ENCODE measurements at places on chromosomes 1 and 21.

DNA sequence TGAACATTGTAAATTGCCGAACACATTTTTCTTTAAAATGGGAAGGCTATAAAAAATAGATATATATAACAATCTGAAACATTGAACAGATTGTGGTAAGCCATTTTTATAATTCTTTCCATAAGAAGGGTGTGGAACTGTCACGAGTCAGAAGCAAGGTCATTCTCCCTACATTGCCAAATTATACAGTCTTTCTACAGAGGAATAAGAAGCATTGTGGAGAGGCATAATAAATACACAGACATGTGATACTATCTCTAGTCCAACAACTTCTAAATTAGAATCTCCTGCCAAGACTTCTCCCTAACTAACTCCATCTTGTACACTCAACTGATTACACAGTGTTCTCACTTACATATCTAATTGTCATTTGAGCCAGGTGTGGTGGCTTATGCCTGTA lies 227.9 kb downstream of the CENPF start:
- no peak for DNase-seq

DNA sequence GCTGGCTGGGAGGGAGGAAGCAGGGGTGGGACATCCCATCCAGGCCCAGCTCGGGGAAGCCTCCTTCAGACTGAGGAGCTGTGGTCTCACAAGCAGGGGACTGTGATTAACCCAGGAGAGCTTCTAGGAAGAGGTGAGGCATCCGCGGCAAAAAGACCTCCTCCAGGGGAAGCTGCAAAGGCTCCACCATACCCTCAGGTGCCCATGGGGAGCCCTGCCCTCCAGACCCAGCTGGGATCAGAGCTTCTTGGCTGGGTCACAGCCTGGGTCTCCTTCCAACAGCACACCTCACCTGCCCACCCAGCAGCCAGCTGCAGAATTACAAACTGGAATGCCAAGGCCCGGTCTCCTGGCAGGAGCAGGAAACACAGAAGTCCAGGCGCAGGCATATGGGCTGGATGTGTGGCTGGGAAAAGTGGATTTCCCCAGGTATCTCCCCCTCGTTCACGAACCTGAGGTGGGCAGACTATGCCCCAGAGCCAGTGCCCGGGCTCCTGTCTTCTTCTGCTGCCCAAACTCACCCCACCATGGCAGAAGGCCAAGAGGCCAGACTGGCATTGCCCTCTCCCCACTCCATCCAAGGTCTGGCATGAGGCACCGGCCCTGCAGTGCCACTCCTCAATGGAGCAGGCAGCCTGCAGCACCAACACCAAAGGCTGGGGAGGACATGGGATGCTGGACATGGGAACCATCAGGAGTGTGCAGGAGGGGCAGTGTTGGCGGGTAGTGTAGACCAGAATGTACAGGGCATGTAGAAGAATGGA lies 15.4 kb upstream of the ARF1 start:
- DNase-seq = no peak

- no peak for DNase-seq
Measured at GRCh38 chr1:89530444-89531089, 5.9 kb downstream of the LRRC8B start.

DNA sequence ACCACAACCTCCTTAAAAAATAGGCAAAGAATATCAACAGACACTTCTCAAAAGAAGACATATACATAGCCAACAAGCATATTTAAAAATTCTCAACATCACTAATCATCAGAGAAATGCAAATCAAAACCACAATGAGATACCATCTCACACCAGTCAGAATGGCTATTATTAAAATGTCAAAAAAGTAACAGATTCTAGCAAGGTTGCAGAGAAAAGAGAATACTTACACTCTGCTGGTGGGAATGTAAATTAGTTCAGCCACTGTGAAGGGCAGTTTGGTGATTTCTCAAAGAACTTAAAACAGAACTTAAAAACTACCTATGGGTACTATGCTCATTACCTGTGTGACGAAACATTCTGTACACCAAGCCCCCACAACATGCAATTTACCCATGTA lies 20.7 kb downstream of the CD1B start:
- DNase-seq = no peak

DNA sequence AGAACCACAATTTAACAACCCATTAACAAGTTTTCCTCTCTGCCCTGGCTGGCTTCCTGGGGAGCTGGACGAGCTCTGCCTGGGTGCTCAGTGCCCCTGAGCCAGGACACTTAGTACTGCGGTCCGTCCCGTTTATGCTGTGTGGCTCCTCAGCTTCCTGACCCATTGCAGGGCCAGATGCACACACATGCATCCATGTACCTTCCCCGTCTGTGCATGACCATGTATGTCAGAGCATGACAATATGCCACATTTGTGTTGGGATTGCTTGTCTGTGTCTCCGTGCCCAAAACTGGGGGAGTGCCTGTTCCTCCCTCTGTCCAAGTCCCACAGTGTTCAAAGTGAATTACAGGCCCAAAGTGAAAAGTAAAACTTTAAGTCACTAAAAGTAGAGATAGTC lies 9.7 kb upstream of the TFF3 start:
- DNase-seq = no peak

Data from T-helper 22 cell (primary cell).